ENCODE measurements at places on chromosomes 12 and 14. TPM values are rescaled to one million over a fixed set of nuclear protein-coding genes. Genes with fewer than 3 reads are reported as not detected.

DNA sequence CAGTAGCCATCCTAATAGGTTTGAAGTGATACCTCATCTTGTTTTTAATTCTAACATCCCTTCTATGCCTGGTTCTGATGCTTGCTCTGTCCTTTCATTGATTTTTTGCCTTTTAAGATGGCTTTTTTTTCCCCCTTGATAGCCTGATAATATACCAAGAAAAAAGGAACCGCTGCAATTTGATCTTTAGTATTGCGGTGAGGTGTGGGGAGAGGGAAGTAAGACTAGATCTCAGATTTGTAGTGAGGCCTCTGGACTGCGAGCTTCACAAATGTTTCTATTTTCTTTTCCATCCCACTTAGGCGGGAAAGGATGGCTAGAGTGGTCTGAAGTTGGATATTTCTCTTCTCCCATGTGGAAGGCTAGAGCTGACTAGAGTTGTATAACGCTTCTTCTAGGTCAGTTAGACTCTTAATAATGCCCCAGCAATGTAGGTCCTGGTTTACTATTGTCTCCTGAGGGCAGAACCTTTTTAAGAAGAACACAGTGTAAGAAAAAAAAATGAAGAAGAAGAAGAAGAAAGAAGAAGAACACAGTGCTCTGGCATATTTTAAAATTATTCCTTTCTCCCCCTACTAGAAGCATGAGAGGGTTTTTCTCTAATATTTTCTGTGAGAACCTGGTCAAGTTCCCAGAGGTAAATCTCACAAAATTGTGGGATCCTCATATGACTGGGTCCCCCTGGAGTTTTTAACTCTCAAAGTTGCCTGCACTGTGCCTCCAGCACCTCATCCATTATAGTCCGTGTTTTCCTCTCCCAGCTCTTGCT, 11.9 kb upstream of the KLRB1 start:
- DNase-seq: no peak

GRCh38 chr12:45697371-45697770, 32.1 kb upstream of the ARID2 start:
- DNase-seq: no peak

The MYO1H gene
- total RNA-seq: 0.51 TPM

The GPR84 gene
- not detected for total RNA-seq

Measured in progenitor cell of endocrine pancreas (in vitro differentiated cells).